ENCODE measurements at places on chromosomes 2 and 18. TPM values are rescaled to one million over a fixed set of nuclear protein-coding genes. Genes with fewer than 3 reads are reported as not detected.

DNA sequence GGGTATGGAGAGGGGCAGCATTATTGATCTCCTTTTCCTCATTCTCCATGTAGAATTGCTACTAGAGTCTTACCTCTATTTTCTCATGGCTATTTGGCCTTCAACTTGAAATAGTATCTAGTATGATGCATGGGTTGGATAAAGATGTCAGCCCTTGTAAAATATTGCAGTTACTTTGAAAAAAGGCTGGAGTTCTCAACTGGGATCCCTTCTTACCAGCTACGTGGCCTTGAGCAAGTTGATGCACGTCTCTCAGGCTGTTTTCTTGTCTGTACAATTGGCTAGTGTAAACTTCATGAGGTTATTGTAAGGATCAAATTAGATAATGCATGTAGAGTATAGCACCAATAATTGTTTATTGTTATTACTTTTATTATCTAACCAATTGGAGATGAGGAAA lies 50.2 kb downstream of the SEMA4F start:
- no peak for DNase-seq

Gene ALMS1
- 52.1 TPM for total RNA-seq

DNA sequence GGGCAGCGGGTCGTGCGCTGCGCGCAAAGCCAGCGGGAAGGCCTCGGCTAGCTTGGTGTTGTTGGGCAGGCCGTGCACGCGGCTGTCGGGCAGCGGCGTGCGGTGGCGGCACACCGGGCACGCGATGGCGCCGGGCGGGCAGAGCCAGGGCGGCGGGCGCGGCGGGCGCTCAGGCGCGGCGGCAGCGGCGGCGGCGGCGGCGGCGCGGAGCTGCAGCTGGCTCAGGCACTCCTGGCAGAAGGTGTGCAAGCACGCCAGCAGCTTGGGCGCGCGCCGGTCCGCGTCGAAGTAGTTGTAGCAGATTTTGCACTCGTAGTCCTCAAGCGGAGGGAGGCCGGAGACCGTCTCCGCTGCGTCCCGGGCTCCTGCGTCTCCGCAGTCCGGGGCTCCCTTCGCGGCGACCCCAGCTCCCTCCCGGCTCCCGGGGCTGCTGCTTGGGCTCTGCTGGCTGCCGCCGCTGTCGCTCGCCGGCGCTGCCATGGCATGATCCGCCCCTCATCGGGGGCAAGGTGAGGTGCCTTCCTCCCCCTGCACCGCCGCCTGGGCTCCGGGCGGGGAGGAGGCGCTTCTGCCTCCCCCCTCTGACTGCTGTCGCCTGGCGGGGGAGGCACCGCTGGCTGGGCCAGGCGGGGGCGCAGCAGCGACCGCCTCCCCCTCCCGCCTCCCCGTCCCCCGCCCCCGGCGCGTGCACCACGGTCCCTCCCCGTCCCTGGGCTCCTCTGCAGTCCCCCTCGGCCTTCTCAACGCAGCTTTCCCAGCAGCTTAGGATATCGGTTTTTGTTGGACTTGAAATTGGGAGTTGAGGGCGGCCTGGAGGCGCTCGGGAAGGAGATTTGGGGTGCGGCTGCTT lies 21.0 kb upstream of the PAX3 start:
- no peak for DNase-seq

- no peak for DNase-seq
Observed at GRCh38 chr18:62669225-62669624, 46.1 kb upstream of the PHLPP1 start.

- DNase-seq, result no peak
Observed at GRCh38 chr2:238321467-238321866, 1.1 kb downstream of the TRAF3IP1 start.

Gene TUBB6
- total RNA-seq, result 256 TPM

Measured in uterus (tissue), 4 donors.